ENCODE measurements at places on chromosomes 5 and 9.

- DNase-seq = no peak
Measured at GRCh38 chr5:6936031-6936430, 222.8 kb downstream of the TENT4A start.

DNA sequence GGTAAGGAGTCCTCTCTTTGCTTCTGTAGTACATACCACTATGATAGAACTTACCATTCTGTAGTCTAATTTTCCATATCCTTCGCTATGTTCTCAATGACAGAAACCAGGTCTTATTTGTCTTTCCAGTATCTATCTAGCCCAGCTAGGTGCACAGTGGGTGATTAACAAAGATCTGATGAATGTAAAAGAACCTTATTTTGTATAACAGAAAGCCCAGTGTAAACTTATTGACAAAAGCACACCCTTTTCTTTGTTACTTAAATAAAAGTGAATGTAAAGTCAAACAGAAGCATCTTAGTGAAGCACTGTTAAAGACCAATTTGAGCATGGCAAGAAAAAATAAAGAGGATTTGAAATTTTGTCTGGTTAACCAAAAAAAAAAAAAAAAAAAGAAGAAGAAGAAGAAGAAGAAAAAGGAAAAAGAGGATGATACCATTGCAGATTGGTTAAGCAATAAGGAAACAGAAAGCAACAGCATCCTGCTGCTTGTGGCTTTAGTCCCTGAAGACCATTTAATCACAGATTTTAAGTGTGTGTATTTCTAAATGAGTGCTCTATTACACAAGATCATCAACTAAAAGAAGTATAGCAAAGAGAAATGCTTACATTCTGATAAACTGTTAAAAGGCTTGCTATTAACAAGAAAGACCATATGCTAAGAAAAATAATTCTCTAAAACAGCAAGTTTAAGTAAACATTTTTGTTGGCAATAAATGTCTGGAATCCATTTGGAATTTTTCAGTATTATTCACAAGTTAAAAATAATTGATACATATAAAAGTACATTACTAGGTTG, 21.2 kb downstream of the MEGF9 start:
- DNase-seq = no peak

- no peak for DNase-seq
Measured at GRCh38 chr9:10041726-10042229, 571.0 kb downstream of the PTPRD start.

DNA sequence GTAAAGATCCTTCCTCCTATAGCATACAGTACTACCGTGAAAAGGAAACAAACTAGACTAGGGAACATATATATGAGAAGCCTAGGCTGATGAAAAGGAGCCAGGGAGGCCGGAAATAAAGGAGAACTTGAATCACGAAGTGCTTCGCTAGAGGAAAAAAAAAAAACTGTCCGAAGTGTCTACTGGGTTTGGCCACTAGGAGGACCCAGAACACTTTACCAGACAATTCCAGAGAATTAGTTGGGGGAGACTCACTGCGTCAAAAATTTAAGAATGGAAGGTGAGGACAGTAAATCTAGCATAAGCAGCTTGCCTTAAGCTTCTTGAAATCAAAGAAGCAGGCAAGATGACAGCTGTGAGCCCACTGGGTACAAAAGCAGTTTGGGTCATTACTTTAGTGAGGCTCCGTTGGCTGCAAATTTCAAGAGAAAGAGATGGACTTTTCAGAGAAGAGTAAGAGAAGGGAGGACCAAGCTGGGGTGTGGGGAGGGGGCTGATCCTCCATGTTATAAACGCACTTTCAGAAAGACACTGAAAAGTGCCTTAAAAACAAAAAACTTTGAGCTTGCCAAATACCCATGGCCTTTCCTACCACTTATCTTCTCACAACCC, 47.4 kb downstream of the P4HA2 start:
- DNase-seq = no peak

- DNase-seq = peak; percentile 15
Measured at GRCh38 chr9:113876151-113876992, at the start of gene ZNF618. ZNF618 (plus strand) TSS chr9:113876309; CDS start chr9:113876381, 72 bp downstream.

DNA sequence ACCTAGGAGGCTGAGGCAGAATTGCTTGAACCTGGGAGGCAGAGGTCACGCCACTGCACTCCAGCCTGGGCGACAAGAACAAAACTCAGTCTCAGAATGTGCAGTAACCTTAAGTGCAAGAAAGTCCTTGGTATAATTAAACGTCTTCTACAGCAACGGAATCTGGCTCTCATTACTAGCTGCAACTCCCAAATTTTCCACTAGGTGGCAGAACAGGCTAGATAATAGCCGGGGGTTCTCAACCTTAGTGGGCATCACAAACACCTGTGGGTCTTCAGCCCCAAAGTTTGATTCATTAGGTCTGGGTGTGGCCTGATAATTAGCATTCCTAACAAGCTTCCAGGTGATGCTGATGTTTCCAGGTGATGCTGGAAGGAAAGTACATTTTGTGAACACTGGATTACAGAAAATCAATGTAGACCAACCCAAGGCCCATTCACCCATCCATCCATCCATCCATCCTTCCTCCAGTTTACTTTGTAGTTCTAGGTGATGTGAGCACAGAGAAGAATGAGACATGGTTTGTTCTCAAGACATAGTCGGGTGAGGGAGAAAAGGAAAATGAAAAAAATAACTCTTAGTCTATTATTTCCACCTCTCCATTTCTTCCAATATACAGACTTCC, 37.3 kb downstream of the FBXW2 start:
- DNase-seq = peak; percentile 63

DNA sequence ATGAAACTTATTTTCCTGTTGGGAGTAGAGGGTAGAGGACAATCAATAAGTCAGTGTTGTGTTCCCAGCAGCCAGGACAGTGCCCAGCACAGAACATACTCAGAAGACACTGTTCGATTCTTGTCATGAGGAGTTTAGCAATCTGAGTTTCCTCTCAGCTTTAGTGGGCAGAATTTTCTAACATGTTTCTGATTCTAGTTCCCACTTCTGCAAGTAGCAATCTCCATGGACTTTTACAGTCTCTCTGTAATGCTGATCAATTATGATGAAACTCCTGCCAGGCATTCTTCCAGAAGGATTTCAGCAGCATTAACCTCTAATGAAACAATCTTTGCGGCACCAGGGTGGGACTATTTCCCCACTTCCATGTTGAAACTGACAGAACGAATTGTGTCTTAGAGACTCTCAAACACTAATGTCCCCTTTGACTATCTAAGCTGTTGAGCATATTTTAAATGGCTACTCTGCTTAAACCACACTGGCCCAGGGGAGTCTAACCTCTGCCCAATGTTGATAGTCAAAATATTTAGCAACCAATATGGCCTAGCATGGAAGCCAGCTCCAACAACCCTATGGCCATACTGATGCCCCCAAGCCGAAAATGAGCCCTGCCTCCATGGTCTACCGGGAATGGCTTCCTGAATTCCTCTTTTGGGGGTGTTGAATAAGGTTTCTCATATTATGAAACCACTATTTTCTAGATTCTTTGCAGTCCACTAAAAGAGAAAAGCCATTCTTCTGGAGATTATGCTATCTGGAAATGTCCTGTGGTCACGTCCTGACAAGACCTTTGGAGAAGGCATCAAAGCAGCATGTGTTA, 484.3 kb downstream of the BNC2 start:
- DNase-seq = no peak

DNA sequence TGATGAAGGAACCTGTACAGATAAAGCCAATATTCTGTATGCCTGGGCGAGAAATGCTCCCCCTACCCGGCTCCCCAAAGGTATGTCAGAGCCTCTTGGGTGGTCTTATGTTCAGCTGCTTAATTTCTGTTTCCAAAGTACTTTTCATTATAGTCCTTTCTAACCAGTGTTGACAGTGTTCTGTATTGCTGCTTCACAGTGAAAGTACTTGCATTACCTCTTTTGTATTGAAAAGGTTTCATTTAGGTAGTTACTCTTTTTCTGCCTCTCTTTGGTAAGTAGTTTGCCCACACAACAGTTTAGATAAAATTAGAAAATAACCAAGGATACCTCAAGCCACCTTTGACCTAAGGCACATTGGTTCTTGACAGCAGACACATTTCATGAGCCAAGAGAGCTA, 169.9 kb downstream of the PAM start:
- no peak for DNase-seq

DNA sequence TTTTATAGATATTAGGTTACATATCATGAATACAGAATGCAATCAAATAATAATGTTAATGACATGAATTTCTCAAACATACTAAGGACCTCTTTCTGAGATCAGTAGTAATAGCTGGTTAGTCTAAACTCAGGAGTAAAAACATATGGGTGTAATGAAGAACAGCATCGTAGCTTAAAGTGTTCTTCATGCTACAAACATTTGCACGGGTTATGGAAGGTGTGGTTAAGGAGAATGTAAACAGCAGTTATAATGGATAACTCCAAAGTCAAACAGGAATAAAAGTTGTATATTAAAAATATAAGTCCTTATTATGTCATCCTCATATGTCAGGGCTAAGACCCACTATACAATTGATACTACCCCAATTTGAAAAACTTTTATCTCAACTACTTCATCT, 112.5 kb downstream of the RICTOR start:
- no peak for DNase-seq

DNA sequence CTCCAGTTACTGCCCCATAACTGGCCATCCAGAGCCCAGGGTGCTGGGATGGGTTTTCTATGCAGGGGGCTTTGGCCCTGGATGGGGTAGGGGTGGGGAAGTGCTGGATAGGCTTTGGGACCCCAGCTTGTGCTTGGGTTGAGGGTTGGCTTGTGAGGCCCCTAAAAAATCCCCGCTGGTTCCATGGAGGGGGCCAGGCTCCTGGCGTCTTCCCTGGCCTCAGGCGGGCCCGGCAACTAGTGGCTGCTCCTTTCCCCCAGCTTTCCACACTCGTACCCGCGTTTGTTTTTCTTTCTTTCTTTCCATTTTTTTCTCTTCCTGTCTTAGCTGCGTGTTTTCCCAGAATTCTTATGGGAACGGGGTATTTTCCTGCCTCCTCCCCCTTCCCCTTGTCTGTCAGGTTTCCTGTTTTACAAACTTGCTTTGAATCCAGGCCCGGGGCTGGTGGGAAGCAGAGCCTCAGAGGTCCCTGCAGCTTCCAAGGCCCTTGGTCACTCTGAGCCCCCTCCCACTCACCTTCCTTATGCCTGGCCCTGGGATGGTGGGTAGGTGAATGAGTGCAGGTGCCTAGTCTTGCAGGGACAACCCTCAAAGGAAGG, 40.2 kb downstream of the RGS3 start:
- no peak for DNase-seq

- DNase-seq = no peak
Measured at GRCh38 chr9:86298873-86299272, 16.5 kb upstream of the ISCA1 start.

GRCh38 chr5:36558641-36559040, 47.8 kb upstream of the SLC1A3 start:
- no peak for DNase-seq

DNA sequence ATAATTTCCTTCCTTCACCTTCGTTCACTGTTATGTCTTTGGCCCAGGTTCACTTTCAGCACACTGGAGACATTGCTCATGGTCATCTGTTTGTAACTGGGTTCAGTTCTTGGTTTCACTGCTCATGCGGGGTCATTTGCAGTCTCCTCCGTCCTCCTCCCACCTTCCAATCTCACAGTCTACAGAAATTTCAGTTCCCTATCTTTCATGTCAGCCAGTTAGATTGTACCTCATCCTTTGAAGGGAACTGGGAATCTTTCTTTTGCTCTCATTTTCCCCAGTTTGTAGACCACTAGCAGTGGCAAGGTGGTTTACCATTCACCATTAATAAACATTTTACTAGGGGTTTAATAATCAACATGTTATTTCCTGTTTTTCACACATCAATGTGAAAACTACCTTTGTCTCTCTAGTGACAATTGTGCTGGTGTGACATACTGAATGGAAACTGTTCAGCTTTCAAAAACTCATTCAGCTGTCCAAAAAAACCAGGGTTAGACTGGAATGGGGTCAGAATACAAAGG, 100.9 kb upstream of the IL6ST start:
- no peak for DNase-seq

- DNase-seq = no peak
Measured at GRCh38 chr9:21413624-21414023, 4.7 kb downstream of the IFNA8 start.

GRCh38 chr5:67474597-67475238, 278.1 kb upstream of the CD180 start:
- no peak for DNase-seq

- no peak for DNase-seq
Measured at GRCh38 chr5:115355095-115355494, 58.6 kb upstream of the CCDC112 start.

- no peak for DNase-seq
Measured at GRCh38 chr9:118091711-118092500, 387.7 kb downstream of the TLR4 start.

- no peak for DNase-seq
Measured at GRCh38 chr9:38404314-38404713, 11.8 kb downstream of the ALDH1B1 start.

GRCh38 chr9:88791105-88791805, 200.0 kb upstream of the S1PR3 start:
- DNase-seq = no peak

- DNase-seq = no peak
Measured at GRCh38 chr5:172015346-172015745, 8.9 kb upstream of the FBXW11 start.

DNA sequence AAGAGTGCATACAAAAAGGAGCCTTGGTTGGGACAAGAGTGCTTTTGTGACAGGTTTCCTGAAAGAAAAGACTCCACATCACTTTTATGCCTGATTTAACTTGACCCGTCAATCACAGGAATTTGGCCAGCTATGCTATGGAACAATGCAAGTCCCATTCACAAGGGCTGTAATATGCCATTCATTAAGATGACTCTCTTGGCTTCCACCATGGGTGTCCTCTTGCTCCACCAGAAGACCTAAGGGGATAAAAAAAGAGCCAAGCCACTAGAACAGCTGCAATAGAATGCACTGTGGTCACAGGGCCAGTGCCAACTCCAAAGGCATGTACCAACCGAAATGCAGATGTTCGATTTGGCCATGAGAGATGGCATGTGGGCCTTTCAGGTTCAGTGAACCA, 480.1 kb upstream of the MPDZ start:
- DNase-seq = no peak

GRCh38 chr5:176391999-176392398, 3.4 kb downstream of the HIGD2A start:
- DNase-seq = no peak

DNA sequence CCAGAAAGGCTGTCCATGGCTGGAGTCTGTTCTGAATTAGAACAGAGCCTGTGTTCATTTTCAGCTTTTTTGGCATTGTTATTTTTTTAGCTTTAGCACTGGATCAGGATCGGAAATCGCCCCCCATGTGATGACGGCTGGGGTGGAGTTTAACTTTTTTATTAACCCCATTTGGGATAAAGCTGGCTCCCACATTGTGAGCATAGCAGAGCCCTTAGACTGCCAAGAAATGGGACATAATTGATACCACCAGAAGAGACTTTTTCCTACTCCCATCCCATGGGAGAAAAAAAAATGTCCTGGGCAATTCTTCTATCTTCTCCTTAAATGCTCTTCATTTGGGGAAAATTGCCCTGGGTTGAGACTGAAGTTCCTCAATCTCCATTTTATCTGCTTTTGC, 52.4 kb downstream of the SLIT3 start:
- no peak for DNase-seq
